ENCODE measurements at places on chromosomes 7 and 10.

GRCh38 chr7:28168393-28169158 is 12.0 kb downstream of the JAZF1 start:
- DNase-seq = no peak

GRCh38 chr10:110773693-110774068 is 98.0 kb upstream of the PDCD4 start:
- DNase-seq = no peak

DNA sequence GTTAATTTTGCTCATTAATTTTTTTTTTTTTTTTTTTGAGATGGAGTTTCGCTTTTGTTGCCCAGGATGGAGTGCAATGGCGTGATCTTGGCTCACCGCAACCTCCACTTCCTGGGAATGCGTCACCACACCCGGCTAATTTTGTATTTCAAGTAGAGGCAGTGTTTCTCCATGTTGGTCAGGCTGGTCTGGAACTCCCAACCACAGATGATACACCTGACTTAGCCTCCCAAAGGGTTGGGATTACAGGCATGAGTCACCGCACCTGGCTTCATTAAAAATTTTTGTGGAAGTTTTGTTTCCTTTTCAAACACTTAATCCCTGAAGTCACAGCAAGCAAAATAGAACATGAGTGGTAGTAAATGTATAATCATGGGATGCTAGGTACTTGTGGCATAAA is 857.2 kb upstream of the PHF14 start:
- DNase-seq = no peak

GRCh38 chr10:64528294-64529002 is 1007.2 kb downstream of the REEP3 start:
- no peak for DNase-seq

- no peak for DNase-seq
Observed at GRCh38 chr10:132003282-132003924, 21.7 kb upstream of the BNIP3 start.

DNA sequence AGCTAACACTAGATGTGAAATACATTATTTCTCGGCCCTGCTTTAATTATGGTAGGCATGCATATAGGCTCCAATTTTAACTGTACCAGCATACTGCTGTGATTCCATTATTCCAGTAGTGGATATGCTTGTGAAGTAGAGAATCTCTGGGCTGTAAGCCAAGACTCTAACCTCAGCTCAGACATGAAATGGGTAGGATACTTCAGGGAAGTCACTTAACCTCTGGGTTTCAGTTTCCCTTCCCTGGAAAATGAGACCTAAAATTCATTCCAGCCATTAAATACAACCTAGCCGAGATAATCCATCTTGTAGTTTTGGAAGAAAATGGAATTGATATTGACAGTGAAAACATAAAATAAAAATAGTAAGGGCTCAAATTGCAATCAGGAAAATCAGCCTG is 59.6 kb upstream of the TRIL start:
- DNase-seq = no peak

GRCh38 chr10:106043863-106044262 is 1120.6 kb downstream of the SORCS1 start:
- no peak for DNase-seq

GRCh38 chr7:32218741-32219288 is 148.6 kb upstream of the PDE1C start:
- no peak for DNase-seq

DNA sequence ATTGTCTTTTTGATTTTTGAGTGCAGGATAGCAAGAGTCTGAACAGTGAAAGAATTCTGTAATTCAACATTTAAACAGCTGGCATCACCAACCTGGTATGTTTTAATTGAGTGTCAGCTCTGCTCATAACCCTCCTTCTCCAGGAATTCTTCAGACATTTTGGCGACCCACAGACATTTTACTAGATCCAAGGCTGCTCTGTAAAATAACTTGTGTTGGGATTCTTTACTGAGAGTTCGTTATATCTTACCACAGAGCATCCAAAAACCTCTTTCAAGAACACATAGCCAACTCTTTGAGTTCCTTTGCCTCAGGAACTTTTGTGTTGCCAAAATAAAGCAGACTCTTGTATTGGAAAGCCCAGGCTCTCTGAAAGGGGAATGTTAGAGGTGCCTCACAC is 27.7 kb upstream of the SORCS3 start:
- DNase-seq = no peak

DNA sequence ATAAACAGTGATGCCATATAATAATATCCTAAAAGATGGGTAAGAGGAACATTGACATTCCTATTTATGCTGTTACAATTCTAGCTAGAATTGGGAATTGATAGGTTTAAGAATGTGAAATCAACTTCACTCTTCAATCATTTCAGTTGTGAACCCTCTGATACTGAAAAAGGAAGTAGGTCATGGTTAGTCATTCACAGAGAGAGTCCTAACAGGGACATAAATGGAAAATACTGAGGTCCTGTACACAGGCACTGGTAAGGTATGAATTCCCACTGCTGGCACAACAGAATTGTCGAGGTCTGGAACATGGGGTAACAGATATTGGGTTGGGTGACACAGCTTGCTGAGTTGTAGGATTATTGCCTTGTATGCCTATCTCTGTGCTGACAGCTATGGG is 289.4 kb upstream of the LRRN3 start:
- DNase-seq = no peak

DNA sequence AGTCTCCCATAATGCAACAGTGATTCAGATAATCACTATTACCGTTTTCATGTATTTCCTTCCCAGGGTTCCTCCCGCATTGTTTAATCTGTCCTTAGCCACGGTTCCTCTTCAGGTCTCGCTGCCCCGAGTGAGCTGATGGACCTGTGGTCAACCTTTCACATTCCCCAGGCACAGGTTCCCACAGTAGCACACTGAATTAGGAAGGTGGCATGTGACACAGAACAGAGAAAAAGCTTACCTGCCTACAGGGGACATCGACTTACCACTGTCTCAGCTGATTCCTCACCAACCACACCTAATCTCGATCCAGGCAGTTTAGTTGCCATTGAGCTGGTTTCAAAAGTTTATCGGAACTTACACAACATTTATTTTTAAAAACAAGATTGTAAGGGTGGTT is 72.2 kb downstream of the MTURN start:
- no peak for DNase-seq

- DNase-seq = no peak
Observed at GRCh38 chr10:10579709-10580108, 438.0 kb upstream of the CELF2 start.

DNA sequence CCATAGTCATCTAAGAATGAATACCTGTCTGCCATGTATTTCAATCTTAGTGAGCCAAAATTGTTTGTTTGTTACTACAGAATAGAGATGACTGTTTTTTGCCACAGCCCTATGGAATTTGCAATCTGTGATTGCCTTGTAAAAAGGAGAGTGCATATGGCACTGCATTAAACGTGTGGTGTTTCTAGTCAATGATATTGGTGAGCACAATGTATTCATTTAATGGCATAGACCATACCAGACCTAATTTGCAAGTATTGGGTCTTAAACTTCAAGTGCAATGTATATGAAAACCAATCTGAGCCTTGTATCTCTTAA is 11.3 kb downstream of the INSIG1 start:
- DNase-seq = no peak

GRCh38 chr7:20393021-20393610 is 62.4 kb downstream of the ITGB8 start:
- no peak for DNase-seq

DNA sequence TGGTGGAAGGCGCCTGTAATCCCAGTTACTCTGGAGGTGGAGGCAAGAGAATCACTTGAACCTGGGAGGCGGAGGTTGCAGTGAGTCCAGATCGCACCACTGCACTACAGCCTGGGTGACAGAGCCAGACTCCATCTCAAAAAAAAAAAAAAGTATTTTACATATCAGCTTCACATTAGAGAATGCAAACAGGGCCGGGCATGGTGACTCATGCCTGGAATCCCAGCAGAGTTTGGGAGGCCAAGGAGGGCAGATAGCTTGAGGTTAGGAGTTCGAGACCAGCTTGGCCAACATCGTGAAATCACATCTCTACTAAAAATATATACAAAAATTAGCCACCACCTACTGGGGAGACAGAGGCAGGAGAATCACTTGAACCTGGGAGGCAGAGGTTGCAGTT is 31.6 kb downstream of the USP54 start:
- no peak for DNase-seq

- DNase-seq = no peak
Observed at GRCh38 chr7:117564080-117564479, 84.3 kb downstream of the CFTR start.

DNA sequence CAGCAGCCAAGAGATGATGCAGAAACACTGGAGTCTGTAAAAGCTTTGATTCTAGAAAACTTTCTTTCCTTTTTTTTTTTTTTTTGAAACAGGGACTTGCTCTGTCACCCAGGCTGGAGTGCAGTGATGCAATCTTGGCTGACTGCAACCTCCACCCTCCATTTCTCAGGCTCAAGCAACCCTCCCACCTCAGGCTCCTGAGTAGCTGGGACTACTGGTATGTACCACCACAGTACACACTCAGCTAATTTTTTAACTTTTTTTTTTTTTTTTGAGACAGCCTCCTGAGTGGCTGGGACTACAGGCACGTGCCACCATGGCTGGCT is 17.0 kb upstream of the BAG3 start:
- DNase-seq = no peak

DNA sequence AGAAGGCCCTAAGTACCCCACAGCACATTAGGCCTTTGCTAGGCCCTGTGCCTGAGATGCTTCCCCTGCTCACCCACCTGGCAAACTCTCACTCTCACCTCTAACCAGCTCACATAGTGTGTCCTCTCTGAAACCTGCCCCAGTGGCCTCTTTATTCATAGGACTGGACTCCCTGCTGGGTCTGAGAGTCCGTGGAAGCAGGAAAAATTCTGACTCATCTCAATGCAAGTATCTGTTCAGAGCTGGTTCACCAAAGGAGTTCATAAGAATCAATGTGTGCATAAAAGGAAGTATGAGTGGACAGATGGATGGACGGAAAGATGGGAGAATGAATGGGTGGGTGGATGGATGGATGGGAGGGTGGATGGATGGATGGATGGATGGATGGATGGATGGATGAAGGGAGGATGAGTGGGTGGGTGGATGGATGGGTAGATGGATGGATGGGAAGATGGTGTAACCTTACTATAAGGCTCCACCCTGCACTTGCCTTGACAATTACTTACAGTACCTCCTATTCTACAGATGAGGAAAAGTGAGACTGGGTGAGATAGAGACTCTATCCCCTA is 111.2 kb upstream of the ZMIZ1 start:
- DNase-seq = no peak

DNA sequence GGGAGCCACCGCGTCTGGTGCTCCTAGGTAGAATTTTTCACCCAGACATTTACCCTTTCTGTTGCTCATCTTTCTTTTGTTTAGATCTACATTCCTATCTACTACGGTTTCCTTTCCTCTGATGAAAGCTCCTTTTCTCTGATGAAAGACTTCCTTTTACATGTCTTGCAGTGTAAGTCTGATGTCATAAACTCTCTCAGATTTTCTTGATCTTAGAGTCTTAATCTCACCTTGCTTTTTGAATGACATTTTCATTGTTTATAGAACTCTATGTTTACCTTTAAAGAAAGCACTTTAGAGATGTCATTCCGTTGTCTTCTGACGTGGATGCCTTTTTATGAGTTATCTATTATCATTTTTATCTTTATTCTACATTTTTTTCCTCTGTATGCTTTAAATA is 171.8 kb upstream of the MTPN start:
- DNase-seq = no peak

DNA sequence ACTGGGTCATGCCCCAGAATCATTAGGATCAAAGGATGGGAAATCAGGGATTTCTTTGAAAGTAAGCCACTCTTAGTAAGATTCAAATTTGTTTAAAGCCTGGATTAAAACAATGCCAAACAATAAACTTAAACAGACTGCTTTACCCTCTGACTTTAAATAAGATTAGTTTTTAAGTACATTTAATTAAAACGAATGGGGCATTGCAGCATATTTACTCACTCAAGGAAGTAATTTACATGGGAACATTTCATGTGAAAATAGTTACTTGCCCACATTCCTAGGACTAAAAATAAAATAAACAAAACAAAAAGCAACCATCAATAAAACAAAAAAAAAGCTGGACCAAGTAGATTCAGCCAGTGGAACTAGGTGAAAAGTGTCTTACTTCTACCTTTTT is 7.8 kb downstream of the ABLIM1 start:
- DNase-seq = no peak

GRCh38 chr7:116772926-116773749 is 89.2 kb upstream of the CAPZA2 start:
- DNase-seq = no peak

GRCh38 chr10:114515298-114515914 is 111.1 kb upstream of the AFAP1L2 start:
- DNase-seq = no peak

GRCh38 chr7:64300641-64301405 is 12.9 kb upstream of the ZNF736 start:
- DNase-seq = no peak

DNA sequence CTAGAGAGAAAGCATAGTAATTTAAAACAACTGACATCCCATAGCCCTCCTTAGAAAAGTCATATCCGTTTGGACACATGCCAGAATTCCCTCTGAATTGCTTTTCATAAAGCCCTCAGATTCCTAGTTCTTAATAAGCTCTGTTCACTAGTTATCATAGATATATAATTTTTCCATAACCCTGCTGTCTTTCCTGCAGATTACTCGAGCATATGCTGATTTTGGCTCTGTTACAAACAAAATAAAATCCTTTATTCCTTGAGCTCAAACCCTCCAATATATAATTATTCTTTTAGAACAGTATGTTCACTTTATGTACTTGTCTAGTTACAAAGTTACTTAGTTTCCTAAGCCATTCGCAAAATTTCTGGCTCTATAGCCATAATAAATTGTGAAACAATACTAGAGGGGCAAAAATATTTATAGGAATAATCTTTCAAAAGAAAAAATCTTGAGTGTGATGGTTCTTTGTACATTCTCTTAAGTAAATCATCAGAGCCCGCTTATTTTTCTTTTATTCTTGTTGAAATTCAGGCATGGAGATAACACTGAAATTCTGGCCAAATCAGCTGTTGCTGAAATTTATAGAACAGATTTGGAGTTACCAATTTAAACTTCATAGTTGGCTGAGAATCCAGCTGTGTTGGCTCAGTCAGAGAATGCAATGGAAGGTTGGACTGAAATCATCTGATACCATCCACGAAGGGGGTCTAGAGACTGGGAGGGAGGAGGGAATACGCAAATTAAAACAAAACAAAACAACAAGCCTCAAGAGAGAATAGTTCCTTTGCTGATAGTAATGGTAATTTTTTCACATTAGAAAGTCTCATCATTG is 146.1 kb upstream of the TMEM196 start:
- DNase-seq = no peak

DNA sequence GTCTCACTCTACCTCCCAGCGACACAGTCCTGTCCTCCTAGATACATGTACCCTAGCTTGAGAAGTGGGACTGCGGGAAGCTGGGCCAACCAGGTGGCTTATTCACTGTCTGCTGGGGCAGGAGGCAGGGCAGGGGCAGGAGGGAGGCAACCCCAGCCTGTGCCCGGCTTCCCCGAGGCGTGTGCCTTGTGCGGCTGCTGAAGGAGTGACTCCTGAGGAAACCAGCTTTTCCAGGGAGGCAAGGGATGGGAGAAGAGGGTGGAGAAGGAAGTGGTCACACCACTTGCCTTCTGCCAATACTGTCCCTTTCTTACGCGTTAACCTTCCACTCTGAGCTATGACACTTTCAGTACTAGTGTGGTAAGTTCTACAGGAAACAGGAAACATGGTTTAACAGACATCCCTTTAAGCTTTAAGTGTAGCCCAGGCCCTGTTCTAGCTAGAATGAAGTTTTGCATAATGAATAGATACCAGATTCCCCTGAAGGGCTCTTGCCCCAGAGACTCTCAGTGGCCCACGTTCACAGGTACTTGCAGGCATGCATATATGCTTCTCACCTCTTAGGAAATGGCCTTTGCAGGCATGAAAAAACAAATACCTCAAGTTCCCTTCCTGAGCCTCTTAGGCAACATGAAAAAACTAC is 40.6 kb downstream of the SYPL1 start:
- DNase-seq = no peak

Data from aorta (tissue), 5 donors.